Mammary epithelial cell (primary cell): ENCODE measurements at places on chromosomes 3 and 15. TPM values are rescaled to one million over a fixed set of nuclear protein-coding genes. Genes with fewer than 3 reads are reported as not detected.

The CHDH gene
- total RNA-seq, result 0.40 and 0.78 TPM in 2 replicates

The RMDN3 gene
- total RNA-seq, result 18.2 TPM

The OR5K2 gene
- not detected for total RNA-seq

The C3orf20 gene
- total RNA-seq, result 0.12 and 0.13 TPM in 2 replicates

The SAMMSON gene
- not detected in 2 replicates for total RNA-seq

The CLDN16 gene
- 0.33 TPM for total RNA-seq

The DALRD3 gene
- total RNA-seq, result 27.8 and 30.2 TPM in 2 replicates

The SCAANT1 gene
- total RNA-seq, result not detected

The ACOX2 gene
- total RNA-seq, result 1.0 TPM

The CSPG5 gene
- 0.99 and 2.1 TPM in 2 replicates for total RNA-seq

The RETNLB gene
- total RNA-seq, result not detected in 2 replicates

The P2RY1 gene
- total RNA-seq, result not detected in 2 replicates

The SMARCC1 gene
- 52.8 TPM for total RNA-seq

The TRH gene
- not detected for total RNA-seq

The PLA2G4D gene
- 0.19 TPM in 1 of 2 replicates, not detected in the other for total RNA-seq

The RPL35A gene
- 928 and 1,123 TPM in 2 replicates for total RNA-seq

The GOLGA8J gene
- not detected for total RNA-seq

The PPM1M gene
- 4.8 and 6.1 TPM in 2 replicates for total RNA-seq

The CHSY1 gene
- total RNA-seq, result 40.2 TPM

The PLSCR5 gene
- total RNA-seq, result not detected

The USP50 gene
- total RNA-seq, result 0.50 TPM

The HCLS1 gene
- total RNA-seq, result 2.7 and 2.8 TPM in 2 replicates

The ACAN gene
- not detected in 2 replicates for total RNA-seq

The TRPM1 gene
- total RNA-seq, result not detected in 2 replicates

The SLC2A2 gene
- not detected for total RNA-seq

The HTR3E gene
- total RNA-seq, result not detected in 2 replicates

The ADAMTS17 gene
- total RNA-seq, result 0.45 and 1.9 TPM in 2 replicates

The CEP19 gene
- 1.7 TPM for total RNA-seq
